Smooth muscle cell of the pulmonary artery (primary cell): ENCODE measurements at places on chromosomes 6 and 20. TPM values are rescaled to one million over a fixed set of nuclear protein-coding genes. Genes with fewer than 3 reads are reported as not detected.

POPDC3 gene
- total RNA-seq, result 4.4 and 14.8 TPM in 2 replicates

CTCFL gene
- total RNA-seq, result not detected in 2 replicates

DACT2 gene
- 0.07 and 0.98 TPM in 2 replicates for total RNA-seq

WDR46 gene
- total RNA-seq, result 44.7 and 54.2 TPM in 2 replicates

CST11 gene
- not detected in 2 replicates for total RNA-seq

OR2B6 gene
- 0.07 TPM in 1 of 2 replicates, not detected in the other for total RNA-seq

CLPSL2 gene
- total RNA-seq, result not detected in 2 replicates

HLA-DOB gene
- 0.10 and 0.20 TPM in 2 replicates for total RNA-seq

ILRUN gene
- 52.6 and 53.9 TPM in 2 replicates for total RNA-seq

CCN5 gene
- total RNA-seq, result 3.0 and 36.4 TPM in 2 replicates

PPP1R3G gene
- 3.0 TPM in 2 replicates for total RNA-seq

BPIFA1 gene
- not detected in 2 replicates for total RNA-seq
